ENCODE measurements at places on chromosomes 3 and 15. TPM values are rescaled to one million over a fixed set of nuclear protein-coding genes. Genes with fewer than 3 reads are reported as not detected.

DNA sequence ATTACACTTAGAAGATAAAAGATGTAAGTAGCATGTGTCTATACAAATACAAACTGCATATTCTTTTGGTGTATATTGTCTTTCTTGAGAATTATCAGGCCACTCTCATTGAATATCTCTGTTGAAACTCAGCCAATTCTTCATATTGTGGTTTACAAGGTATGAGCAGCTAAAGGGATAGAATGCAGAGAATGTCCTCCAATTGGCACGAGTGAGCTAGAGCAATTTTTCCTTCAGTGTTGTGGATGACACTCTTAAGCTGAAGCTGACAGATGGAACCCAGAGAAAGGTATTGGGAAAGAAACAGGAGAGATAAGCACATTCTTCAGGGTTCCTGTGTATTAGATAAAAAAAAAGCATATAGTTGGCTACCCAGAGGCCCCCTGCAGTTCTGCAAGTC lies 453.1 kb downstream of the EPHA3 start:
- DNase-seq = peak; percentile 20

Gene NCK1
- polyA plus RNA-seq = 25.1 TPM

DNA sequence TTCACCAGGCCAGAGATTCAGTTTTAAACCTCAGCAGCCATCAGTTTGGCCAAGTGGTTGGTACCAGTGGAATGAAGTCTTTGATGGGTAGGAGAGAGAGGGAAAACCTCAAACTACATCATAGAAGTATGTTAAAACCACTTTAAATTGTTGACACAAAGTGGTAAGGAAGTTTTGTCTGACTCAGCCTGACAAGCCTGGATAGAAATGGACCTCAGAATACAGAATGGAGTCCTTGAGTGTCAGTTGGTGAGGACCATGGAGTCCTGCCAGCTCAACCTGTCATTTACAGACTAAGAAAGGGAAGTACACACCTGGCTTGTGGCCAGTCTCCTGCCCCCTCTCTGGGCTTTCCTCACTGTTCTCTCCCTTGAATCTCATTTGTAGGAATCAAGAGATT lies 12.1 kb downstream of the EAF1 start:
- no peak for DNase-seq

DNA sequence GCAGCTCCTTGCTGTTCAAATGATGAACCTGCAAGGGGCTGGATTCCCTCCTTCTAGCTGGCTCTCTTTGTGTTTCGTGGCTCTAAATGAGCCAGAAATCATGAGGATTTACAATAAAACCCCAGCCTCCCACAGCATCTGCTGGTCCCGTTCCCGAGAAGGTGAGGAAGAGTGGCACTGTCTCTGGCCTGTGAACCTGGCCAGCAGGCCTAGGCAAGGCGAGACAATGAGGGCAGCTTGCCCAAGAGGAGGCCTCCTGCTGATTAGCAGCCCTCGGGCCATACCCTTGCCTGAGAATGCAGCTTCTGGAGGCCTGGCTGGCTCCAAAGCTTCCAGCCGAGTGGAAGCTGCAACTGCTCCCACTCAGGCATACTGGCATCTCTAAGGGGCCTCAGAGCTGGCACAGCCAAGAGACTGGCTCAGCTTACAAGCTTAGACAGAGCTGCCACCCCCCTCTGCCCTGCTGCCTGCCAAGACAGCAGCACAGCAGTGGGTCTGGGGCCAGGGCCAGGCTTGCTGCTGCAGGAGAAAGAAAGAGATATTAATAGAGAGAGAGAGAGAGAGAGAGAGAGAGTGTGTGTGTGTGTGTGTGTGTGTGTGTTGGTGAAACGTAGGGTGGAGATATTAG lies 76.5 kb downstream of the HMG20A start:
- DNase-seq = peak; percentile 64

GRCh38 chr15:63188926-63189871 lies at the start of gene RAB8B:
Gene RAB8B, plus strand, starts transcription at chr15:63189606. Its CDS starts 19 bp downstream, at chr15:63189625.
- DNase-seq = peak; percentile 99

- no peak for DNase-seq
Observed at GRCh38 chr15:65115542-65115941, 542 bp upstream of the UBAP1L start.

Gene SKOR1
- 0.52 TPM for polyA plus RNA-seq

DNA sequence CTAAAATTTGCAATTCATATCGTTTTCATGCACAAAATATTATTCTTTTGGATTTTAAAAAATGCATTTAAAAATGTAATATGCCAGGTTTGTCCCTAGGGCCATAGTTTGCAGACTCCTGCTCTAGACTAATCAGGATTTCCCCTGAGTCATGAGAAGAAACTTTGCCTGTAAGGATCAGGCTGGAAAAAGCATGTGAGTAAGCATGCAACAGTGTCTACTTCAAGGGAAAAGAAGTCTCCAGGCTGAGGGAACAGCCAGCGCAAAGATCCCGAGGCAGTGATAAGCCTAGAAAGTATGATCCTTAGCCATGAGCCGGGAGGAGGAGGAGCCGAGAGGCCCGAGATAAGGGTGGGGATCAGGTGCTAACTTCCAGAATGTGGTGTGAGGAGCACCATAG lies 382.8 kb upstream of the CFAP20DC start:
- DNase-seq = no peak

Gene RSL24D1
- 39.7 TPM for polyA plus RNA-seq

Gene CPB1
- 0.73 TPM for polyA plus RNA-seq

DNA sequence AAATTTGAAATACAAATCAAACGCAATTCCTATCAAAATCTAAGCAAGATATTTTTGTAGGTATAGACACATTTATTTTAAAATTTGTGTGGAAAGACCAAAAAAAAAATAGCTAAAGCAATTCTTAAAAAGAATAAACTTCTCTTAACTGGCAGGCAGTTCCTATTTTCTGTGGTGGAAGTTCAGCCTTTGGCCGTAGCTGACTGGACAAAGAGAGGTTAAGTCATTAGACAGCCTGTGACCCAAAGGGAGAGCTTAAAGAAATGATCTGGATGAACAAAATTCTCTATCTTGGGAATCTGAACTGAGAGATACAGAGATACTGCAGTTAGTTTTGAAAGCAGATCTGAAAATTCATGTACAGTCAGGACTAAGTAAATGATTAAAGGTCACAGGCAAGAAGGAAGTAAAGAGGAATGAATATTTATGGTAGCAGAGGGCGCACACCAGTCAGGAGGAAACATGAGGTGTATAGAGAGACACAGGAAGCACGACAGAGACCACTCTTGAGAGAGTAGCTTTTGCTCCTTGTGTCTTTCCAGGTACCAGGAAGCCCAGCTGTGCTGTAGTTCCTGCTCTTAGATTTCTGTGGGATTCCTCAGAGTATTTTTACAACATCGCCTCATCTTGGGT lies 57.5 kb downstream of the TPRG1 start:
- peak; percentile 11 for DNase-seq

Measured in hepatocyte (in vitro differentiated cells).